ENCODE measurements at places on chromosomes 13 and 19.
A peak's percentile ranks its signal among the peaks of the same experiment; 100 is the strongest.

DNA sequence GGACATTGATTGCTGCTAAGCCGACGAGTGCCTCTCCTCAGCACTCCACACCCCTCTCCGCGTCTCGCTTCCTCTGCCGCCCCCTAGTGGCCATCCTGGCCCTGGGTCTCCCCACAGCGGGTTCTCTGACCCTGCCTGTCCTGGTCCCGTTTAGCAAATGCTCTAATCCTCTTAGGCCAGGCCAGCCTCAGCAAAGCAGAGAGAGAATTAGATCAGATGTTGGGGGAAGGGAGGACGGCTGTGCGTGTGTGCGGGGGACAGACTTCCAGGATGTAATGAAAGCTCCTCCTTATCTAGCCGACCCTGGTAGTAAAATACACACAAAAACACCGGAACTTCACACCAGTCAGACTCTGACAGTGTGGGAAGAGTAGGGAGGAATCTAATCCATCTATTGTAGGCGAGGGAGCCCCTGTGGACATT, 4.5 kb downstream of the TPRX2 start:
- peak; percentile 88 for DNase-seq

DNA sequence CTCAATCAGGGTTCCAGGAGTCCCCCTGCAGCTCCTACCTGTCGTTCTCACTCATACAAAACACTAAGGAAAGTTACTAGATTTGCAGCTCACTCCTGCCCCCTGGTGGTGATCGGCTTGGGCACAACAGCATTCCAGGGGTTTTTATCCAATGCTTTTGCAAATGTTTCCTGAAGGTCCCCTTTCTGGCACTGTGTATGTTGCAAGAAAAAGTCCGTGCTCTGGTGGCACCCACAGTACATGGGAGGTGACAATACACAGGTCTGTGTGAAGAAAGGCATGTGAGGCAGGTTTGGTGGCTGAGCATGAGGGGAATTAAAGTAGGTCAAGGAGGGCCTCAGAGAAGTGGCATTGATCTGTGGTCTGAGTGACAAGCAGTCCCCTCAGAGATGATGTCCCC, 8.6 kb upstream of the TYK2 start:
- DNase-seq: peak; percentile 94

GRCh38 chr13:28409648-28410047, 85.3 kb downstream of the FLT1 start:
- DNase-seq: no peak

DNA sequence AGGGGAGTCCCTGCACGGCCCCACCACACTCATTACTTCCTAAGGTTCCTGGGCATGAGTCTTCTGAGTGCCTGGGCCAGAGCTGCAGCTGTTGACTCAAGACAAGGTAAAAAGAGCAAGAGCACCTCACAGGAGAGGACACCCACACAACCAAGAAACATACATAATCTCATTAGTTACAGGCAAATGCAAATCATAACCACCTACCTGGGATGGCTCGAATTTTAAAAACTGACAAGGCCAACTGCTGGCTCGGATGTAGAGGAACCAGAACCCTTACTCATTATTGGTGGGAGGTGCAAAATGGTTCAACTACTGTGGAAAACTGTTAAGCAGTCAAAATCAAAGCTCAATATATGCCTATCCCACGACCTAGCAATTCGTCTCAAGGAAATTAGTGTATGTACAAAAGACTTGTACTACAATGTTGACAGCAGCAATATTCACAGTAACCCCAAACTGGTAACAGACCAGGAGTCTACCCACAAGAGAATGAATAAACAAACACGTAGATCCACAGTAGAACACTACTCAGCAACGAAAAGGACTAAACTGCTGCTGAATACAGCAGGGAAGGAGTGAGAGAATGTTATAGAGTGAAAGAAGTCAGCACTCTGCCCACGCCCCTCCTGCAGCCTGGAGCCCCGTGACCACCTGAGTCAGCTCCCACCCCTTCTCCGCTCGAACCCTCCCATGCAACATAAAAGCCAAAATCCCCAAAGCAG, 15.8 kb downstream of the AKT2 start:
- DNase-seq: no peak

- peak; percentile 84 for DNase-seq
These were observed 984 bp downstream of the SIX5 start for GRCh38 chr19:45767881-45768654.

GRCh38 chr19:11038511-11038910, 50.8 kb upstream of the LDLR start:
- no peak for DNase-seq

- no peak for DNase-seq
These were observed 20.0 kb upstream of the SPRYD7 start for GRCh38 chr13:49956131-49956530.

DNA sequence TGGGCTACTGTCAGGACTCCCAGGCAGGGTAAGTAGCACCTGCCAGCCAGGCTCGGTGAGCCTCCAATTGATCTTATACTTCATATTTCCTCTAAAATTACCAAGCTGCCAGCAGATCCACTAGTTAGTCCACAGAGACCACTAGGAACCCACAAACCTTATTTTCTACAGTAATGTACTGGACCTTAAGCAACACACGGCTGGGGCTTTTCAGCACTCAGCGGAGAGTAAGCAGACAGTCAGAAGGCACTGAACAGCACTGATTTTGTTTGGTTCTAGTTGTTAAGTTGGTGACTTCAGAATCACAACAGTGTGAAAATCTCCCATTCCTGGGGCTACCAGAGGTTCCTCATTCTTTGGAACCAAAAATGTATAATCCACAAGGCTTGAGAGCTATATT, 56.1 kb downstream of the MRPL57 start:
- no peak for DNase-seq

DNA sequence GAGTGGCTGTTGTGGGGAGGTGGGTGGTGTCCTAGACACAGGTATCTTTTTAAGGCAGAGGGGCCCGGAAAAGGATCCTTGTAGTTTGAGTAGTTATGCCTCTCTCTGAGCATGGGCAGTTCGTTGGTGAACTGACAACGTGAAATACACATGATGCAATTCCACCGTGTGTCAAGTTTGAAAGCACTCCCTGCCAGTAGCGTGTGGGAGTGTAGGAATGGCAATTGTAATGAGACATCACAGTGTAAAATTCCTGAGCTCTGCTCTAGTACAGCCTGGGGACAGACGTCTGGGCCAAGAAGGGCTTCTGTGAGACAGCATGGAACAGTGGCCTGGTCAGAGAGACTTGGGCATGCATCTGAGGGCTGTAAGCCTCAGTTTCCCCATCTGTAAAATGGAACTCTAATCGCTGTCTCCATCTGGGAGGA, 10.4 kb upstream of the ASF1B start:
- no peak for DNase-seq

GRCh38 chr19:46634045-46634655, 1.9 kb downstream of the GNG8 start:
- DNase-seq: peak; percentile 92

GRCh38 chr19:2460245-2460644, 3.5 kb upstream of the LMNB2 start:
- DNase-seq: no peak

- no peak for DNase-seq
These were observed 707 bp upstream of the MAMSTR start for GRCh38 chr19:48720251-48720612.

DNA sequence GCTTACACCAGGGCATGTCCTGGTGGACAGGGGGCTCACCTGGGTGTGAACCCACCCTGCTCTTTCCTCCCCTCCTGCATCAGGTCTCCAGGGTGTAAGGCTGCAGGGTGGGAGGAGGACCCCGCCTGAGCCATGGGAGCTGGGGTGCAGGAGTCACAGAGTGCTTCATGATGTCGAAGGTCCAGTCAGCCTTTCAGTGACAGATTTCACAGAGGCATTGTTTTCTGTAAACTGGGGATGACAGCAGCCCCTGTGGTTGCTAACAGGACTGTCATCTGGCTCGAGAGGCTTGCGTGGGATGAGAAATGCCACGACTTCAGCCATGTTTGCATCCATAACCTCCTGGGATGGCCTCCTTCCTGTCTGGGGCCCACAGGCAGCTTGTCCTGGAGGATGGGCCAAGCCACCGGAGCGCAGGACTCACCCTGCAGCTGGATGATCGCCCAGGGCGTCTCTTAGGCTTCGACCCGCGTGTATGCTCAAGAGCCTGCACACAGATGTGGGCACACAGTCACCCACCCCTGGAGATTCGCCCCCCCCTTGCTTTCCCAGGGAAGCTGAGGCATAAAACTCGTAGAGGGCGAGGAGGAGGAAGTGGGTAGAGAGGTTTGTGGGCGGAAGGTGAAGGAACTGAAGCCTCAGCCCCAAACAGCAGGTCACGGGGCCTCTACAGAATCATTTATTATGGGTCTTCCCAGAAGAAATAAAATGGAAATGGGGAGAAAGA, 4.9 kb downstream of the NANOS3 start:
- no peak for DNase-seq

- DNase-seq: no peak
These were observed 58.6 kb downstream of the SLC7A1 start for GRCh38 chr13:29536853-29537252.

GRCh38 chr13:102757006-102757405, 16.6 kb downstream of the TEX30 start:
- no peak for DNase-seq

- DNase-seq: no peak
These were observed 11.5 kb downstream of the TM6SF2 start for GRCh38 chr19:19261350-19262189.

- no peak for DNase-seq
These were observed 8.8 kb downstream of the ZFP28 start for GRCh38 chr19:56547535-56547934.

Measured in suprapubic skin (tissue), 4 donors.